ENCODE measurements at places on chromosomes 4 and X. TPM values are rescaled to one million over a fixed set of nuclear protein-coding genes. Genes with fewer than 3 reads are reported as not detected.

COL4A5 gene
- total RNA-seq = 65.5 TPM

SMIM31 gene
- not detected for total RNA-seq

PLK4 gene
- 11.5 TPM for total RNA-seq

DNA sequence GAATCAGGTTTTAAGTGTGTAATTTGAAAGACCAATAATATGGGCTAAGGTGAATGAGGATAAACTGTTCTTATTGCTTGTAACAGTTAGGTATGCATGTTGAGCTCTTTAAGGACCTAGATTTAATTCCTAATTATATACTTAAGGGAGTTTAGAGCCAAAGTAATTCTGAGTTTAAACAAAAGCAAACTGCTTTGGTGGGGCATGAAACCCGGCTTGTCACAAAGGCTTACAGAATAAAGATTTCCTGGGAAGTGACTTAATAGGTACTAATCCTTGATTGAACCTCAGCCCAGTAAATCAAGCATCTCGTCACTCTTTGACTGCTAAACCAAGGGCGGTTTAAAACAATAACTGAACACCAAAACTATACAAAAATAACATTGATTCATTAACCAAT is 1324.2 kb downstream of the RPA4 start:
- DNase-seq = peak; percentile 3

GRCh38 chr4:1021386-1022050 is 10.1 kb downstream of the FGFRL1 start:
- no peak for DNase-seq

DNA sequence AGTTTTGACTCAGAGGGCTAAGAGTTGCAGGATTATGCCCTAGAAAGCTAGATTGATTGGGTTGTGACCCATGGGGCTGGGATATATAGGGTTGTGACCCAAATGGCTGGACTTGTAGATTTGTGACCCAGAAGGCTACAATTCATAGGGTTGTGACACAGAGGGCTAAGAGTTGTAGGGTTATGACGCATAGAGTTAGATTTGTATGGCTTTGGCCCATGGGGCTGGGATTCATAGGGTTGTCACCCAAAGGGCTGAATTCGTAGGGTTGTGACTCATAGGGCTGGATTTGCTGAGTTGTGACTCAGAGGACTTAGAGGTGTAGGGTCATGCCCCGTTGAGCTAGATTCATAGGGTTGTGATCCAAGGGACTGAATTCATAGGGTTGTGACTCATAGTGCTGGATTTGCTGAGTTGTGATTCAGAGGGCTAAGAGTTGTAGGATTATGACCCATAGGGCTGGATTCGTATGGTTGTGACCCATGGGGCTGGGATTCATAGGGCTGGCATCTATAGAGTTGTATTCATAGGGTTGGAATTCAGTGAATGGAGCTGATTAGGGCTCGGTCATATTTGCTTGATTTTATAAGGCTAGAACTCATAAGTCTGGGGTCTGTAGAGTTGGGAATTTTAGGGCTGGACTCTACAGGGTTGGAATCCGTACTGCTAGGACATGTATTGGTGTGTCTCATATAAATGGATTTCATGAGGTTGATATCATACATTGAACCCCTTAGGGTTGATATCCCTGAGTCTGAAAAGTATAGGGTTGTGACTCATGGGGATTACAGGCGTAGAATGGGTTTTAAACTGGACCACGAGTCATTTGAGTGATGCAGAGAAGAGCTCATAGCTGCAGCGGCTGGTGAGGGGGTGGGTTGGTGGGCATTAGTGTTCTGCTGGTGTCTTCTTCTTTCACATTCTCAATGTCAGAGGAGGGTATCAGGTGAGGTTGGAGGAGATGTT is 125.7 kb downstream of the CRLF2 start:
- DNase-seq = no peak

DNA sequence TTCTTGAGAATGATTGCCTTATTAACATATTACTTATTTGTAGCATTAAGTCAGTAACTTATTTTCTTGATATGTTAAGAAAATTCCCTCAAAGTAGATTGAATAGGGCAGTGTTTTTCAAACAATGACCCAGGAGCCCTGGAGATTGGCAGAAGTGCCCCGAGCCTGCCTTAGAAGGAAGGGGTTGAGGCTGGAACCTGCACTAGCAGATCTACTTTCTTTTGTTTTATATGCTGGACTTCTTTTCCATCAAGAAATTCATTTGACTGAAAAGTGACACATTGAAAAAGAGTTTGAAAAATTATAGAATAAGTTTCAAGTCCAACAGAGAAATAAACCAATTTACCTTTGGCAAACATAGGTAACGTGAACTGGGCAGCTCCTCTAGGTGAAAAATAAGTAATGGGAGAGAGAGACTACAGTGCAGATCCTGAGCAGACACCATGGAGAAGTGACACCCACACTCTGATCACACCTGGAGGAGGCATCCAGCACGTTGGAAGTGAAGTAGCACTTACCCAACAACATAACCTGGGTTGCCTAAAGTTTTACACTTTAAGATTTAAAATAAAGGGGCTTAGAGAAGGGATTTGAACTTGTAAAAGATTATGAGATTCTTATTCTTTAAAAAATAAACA is 18.6 kb downstream of the ARSJ start:
- no peak for DNase-seq

DNA sequence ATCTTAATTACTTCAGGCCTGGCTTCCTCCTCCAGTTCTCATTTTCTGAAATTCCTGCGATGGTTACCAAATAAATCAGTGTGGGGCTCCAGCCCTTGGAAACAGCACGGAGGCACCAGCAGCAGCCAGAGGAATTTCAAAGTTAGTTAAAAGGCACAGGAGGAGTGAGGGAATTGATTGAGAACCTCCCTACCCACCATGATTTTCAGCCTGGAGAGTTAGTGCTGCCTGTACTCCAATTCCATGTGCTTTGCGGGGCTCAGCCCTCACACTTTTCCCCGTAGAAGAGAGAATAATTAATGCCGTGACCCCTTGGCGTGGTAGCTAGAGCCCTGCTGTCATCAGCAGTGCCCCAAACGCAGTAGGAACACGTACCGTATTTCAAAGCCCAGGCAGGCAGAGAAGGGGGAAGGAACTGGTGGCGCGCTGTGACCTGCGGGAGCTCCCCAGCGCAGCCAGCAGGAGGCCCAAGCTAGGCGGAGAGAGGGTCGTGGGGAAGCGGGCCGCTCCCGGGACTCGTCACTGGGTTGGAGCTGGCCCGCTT is 84.0 kb upstream of the IGFBP7 start:
- DNase-seq = peak; percentile 24

DNA sequence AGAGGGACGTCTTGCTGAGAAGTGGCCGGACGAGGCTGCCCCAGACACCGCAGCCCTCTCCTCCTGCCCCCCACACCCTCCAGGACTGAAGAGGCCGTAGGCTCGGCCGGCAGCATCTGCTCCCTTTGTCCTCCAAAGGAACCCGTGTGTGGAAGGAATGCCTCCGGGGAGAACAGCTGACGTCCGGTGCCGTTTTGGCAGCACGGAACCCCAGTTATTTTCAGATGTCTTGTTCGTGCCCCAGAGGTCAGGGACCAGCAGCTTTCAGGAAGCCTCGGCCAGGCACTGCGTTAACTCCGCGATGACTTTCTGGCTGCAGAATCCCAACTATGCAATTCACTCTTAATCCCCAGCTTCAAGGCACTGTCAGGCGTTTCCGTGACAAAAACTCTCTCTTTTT is 10.9 kb upstream of the PPP2R3B start:
- DNase-seq = peak; percentile 85

DNA sequence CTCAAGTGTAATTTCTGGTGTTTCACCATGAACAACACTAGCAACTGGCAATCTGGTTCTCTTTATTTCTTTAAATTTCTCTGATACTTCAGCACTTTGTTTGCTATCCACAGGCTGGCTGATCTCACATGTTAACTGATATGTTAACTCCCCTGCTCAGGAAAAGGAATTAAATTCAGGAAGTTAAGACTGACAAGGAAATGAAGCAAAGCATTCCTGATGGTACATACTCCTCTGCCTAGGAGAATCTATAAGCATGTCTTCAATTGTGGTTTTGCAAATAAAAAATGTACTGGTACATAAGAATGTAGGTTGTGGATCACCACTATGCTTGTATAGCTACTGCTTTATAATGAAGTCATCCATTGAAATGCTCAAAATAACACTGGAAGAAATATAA is 1119.2 kb upstream of the INTU start:
- DNase-seq = no peak

- peak; percentile 74 for DNase-seq
Measured at GRCh38 chr4:108172231-108172752, 3.6 kb upstream of the LEF1 start.

- DNase-seq = no peak
Measured at GRCh38 chrX:37840931-37841330, 6.4 kb downstream of the DYNLT3 start.

DNA sequence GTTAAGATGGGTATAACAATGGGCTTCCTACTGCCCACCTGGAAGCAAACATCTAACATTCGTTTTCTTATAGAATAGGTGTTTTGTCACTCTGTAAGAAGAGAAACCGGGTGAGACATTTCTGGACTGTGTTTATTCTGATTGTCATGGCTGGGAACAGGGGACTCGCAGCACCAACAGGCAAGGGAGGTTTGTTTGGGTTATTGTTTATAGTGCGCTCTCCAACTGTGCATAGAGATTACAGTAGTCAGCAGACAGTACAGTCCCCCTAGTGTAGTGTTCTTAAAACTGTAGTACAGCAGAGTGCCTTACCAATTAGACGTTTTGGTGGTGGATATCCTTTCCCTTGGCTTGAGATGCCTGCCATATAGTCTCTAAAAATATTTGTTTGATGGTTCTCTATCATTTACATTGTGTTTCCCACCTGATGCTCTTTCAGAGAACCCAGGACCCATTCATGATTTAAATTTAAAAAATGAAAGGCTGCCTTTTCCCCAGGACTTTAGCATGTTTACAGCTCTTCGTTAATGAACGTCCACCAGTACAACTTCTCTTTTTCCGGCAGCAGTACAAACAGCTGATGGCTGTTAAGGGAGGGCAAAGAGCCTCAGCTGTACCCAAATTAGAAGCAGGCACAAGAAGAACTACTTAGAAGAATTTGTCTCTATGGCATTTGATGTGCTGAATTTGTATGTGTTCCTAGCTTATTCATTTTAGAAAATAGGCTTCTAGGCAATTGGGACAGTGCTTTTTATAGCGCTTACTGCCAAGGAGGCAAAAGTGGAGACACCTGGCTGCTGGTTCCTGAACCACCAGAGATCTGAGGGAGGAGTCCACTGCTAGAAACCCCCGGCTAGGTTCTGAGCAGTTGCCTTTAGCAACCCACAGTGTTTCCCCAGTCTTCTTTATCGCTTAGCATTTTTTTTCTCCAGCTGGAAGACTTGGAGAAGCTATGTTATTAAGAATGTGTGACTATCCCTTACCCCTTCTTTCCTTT is 1.0 kb upstream of the RNF150 start:
- peak; percentile 48 for DNase-seq

DNA sequence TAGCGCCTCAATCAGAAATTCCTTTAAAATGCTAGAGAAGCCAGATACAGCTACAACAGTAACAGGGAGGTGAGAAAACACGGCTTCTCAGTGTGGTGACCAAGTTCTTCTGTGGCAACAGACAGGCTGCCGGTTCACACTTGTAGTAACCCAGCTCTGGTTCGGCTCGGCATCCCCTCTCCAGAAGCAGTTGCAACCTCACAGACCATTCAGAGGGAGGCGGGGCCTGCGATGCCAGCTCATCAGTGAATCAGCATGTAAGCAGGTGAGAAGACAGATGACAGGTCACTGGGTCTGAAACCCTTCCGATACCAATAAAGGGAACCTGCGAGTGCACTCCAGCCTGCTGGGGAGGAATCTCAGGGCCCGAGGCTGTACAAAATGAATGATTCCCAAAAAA is 251.0 kb downstream of the KCNIP4 start:
- DNase-seq = no peak

GRCh38 chrX:134969726-134970125 is 21.1 kb upstream of the SMIM10 start:
- peak; percentile 77 for DNase-seq

- no peak for DNase-seq
Measured at GRCh38 chr4:185016101-185016940, 2.0 kb upstream of the HELT start.

GRCh38 chrX:95703696-95704095 is 980.9 kb upstream of the DIAPH2 start:
- DNase-seq = no peak

DNA sequence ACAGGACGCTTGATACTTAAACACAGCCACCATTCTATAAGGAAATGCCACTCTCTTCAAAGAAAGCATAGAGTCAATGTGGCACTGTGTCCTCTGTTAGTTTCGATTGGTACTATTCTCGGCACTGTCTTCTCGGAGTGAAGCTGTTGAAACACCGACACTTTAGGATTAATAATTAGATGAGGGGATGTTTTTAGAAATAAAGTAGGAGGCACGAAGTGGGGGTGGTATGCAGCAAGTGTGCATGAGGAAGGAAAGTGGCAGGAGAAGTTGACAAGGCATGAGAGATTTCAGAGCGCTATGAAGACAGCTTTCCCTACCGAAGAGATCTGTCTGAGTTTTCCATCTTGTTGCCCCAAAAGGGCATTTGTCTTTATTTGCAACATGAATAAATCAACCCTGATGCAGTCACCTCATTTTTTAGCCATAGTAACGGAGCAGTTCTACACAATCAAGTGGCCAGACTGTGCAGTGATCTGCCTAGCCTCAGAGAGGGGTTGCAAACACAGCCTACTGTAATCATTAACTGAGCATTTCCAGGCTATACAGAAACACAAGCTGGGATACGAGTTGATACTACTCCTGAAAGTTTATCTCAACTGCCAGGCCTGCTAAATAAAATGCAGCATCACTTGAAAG is 8.3 kb downstream of the GPRIN3 start:
- DNase-seq = no peak

DNA sequence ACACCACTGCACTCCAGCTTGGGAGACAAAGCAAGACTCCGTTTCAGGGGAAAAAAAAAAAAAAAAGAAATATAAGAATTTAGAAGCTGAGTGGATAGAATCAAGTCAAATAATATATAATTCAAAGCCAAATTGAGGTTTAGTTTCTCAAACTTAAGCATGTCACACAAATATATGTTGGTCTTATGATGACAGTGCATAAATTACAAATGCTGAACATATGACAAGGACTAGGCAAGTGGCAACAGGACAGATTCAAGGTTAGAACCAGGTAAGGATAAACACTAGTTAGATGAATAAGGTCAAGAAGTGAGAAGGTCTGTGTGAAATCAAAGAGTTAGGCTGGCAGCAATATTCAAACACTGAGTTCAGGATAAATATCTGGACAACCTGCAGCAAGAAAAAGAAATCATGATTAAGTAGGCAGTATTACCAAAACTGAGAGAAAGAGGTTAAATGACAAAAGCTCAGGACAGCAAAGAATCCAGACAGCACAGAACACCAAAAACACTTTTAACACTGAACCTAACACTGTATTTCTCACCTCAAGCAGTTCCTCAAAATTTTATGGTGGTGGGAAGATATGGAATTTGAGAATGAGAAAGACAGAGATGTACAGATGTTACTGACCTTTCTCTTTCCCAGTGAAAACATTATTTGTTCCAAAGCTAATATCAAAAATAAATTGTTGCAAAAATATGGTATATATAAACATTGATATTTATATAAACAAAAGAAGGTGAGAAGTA is 45.4 kb downstream of the ANKRD17 start:
- DNase-seq = no peak

GRCh38 chr4:59553063-59553720 is 1646.9 kb upstream of the ADGRL3 start:
- DNase-seq = peak; percentile 23

- no peak for DNase-seq
Measured at GRCh38 chrX:25175171-25175570, 159.4 kb upstream of the ARX start.
